HepG2 (cell line): ENCODE measurements at places on chromosomes 4 and X. TPM values are rescaled to one million over a fixed set of nuclear protein-coding genes. Genes with fewer than 3 reads are reported as not detected.

DNA sequence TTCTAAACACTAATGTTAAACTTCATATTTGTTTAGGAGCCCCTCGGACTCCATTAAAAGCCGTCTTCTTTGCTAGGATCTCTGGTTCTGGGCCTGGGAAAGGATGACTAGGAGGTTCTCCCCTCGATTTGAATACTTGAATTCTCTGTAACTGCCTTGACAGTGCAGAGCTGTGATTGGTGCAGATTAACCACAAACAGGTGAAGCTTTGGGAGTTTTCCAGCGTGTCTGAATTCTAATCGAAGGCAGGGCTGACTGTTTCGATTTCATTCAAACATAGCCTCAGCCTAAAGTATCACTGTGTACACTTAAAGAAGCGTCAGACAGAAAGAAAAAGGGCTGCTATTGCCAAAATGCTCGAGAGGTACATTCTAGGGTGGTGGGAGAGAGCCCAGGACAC is 29.0 kb downstream of the TFDP3 start:
- no peak for DNase-seq

USP17L29 gene
- not detected in 2 replicates for total RNA-seq

GRCh38 chr4:1051472-1051871 is 40.0 kb downstream of the FGFRL1 start:
- DNase-seq = no peak

DNA sequence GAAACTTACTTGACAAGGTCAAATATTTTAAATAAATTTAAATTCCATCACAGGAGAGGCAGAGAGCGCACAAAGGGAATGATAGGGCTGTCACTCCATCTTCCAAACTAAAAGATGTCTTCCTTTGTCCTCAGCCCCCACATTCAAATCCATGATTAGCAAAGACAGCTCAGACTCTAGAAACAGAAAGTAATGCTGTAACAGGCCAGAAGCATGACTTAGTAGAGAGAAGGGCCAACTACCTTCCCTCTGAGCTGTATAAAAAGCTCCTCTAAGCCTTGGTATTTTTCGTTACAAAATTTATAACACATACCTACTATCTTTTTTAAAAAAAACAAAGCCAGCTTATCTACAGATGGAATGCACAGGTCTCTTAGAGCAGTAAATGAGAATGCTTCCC is 207.4 kb downstream of the MAPK10 start:
- DNase-seq = no peak

- DNase-seq = no peak
Measured at GRCh38 chr4:177109769-177110168, 199.9 kb upstream of the NEIL3 start.

- no peak for DNase-seq
Measured at GRCh38 chrX:151762802-151763201, 28.3 kb downstream of the CNGA2 start.

SMR3B gene
- total RNA-seq = not detected in 2 replicates

DNA sequence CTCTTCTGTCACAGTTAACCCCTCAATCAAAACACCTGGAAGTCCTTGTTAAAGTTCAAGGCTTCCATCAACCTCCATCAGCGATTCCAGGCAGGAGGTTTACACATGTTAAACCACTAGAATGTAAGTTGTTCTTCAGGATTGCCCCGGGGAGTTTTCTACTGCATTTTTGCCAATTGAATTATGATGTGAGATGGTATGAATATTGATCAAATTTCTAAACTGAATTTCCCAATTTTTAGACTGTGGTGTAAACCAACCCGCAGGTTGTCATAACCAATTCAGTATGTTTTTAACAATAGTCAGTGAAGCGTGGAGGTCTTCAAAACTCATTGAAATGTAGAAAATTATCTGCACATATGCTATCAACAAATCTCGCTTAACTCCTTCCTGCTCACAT is 21.2 kb upstream of the TENM3 start:
- no peak for DNase-seq

DNA sequence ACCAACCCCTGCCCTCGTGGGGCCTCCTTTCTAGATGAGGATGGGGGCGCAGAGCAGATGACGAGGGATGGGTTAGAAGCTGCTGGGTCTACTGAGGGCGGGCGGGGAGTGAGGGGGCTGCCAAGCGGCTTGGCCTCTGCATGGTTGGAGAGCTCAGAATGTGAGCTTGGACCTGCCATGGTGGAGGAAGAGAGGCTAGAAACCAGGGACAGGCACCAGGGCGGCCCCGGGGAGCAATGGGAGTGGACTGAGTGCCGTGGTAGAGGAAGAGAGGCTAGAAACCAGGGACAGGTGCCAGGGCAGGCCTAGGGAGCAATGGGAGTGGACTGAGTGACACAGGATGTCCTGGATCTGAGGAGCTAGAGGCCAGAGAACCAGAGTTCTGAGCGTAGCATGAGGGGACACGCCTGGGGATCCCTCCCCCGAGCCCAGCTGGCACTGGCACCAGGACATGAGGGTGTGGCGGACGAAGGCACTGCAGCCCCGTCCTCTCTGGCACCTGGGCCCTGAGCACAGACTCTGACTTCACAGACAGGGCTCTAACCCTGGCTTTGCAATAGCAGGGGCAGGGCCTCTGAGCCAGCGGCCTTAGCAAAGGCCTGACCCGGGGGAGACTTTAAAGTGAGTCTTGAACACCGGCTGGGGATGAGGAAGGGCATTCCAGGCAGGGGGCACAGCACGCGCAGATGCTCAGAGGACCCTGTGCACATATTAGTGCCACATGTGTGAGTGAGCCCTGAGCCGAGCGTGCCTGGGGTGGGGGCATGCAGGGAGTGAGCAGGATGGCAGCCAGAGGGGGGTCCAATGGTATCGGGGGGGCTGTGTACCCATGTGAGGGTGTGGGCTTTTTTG is 214.0 kb upstream of the PSAPL1 start:
- no peak for DNase-seq

- peak; percentile 2 for DNase-seq
Measured at GRCh38 chr4:36399762-36400353, 118.4 kb downstream of the DTHD1 start.

OPN1MW3 gene
- not detected in 2 replicates for total RNA-seq

DNA sequence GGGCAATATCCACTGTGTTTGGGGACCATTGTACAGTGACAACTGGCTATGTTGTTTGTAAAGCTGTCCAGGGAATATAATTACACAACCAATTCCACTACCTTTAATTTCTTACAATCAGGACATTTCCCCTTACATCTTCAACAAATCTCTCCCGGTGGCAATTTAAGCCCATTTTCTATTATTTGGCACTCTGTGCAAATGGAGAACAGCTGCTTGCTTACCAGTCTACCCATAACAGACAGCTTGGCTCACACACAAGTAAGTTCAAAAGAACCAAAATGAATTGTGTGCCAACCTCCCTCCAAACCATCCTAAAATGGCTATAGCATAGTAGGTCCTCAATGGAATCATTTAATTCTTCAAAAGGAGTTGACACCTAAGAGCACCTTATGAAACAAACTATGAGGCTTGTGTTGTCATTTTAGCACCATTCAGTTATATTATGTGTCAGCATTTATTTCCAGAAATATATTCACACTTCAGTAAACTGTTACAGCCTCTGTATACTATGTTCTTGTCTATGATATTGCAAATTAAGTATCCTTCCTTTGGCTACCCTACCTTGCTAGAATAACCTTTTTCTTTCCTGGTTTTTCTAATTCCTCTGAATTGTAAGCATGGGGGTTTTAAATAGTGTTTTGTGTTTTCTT is 18.4 kb downstream of the GABRA4 start:
- no peak for DNase-seq

- no peak for DNase-seq
Measured at GRCh38 chr4:47647544-47647943, 162.5 kb downstream of the ATP10D start.

GRCh38 chr4:183129675-183130074 is 30.6 kb downstream of the WWC2 start:
- no peak for DNase-seq

GRCh38 chr4:90080116-90080515 is 47.1 kb upstream of the CCSER1 start:
- no peak for DNase-seq

GRCh38 chr4:93843772-93844171 is 15.2 kb downstream of the ATOH1 start:
- no peak for DNase-seq

- DNase-seq = no peak
Measured at GRCh38 chrX:150465881-150466775, 102.3 kb upstream of the MTM1 start.
